ENCODE measurements at places on chromosomes 13 and 19. TPM values are rescaled to one million over a fixed set of nuclear protein-coding genes. Genes with fewer than 3 reads are reported as not detected.

MYPOP gene
- 6.1 TPM for total RNA-seq

TNNT1 gene
- total RNA-seq: 2.2 TPM

DKKL1 gene
- total RNA-seq: not detected

SIGLEC12 gene
- total RNA-seq: 0.16 TPM

ELOF1 gene
- total RNA-seq: 47.9 TPM

HMGB1 gene
- 224 TPM for total RNA-seq

OXGR1 gene
- not detected for total RNA-seq

CYP4F12 gene
- total RNA-seq: 18.8 TPM

KCNRG gene
- total RNA-seq: not detected

RASL11A gene
- total RNA-seq: 15.0 TPM

HRC gene
- total RNA-seq: 0.83 TPM

PRR12 gene
- 16.1 TPM for total RNA-seq

LILRA1 gene
- 1.1 TPM for total RNA-seq

CRLF1 gene
- total RNA-seq: 28.5 TPM

ZNF284 gene
- total RNA-seq: 3.6 TPM

BRD4 gene
- total RNA-seq: 20.1 TPM

MUC16 gene
- not detected for total RNA-seq

FXYD1 gene
- 39.1 TPM for total RNA-seq

PEG3 gene
- total RNA-seq: 23.3 TPM

LRP3 gene
- 31.5 TPM for total RNA-seq

CADM4 gene
- total RNA-seq: 19.5 TPM

ZSCAN18 gene
- 64.7 TPM for total RNA-seq

MEIOSIN gene
- not detected for total RNA-seq

SYCN gene
- not detected for total RNA-seq

SLC17A7 gene
- 0.82 TPM for total RNA-seq

GARIN5A gene
- total RNA-seq: 1.2 TPM

MISP gene
- total RNA-seq: 0.36 TPM

ATP8B3 gene
- 0.16 TPM for total RNA-seq

C19orf73 gene
- 2.1 TPM for total RNA-seq

VSTM2B gene
- total RNA-seq: not detected

ZNF491 gene
- 5.0 TPM for total RNA-seq

MBD3L3 gene
- not detected for total RNA-seq

TGFB1 gene
- total RNA-seq: 17.4 TPM

AXL gene
- 92.4 TPM for total RNA-seq

USPL1 gene
- 34.6 TPM for total RNA-seq

CEACAM1 gene
- 2.4 TPM for total RNA-seq

SPTBN4 gene
- 0.99 TPM for total RNA-seq

ZNF221 gene
- 5.3 TPM for total RNA-seq

CASP14 gene
- not detected for total RNA-seq

RASGRP4 gene
- total RNA-seq: 2.5 TPM

CYP4F2 gene
- not detected for total RNA-seq

ZNF433 gene
- 2.5 TPM for total RNA-seq

TBC1D4 gene
- 7.2 TPM for total RNA-seq

FFAR2 gene
- not detected for total RNA-seq

ONECUT3 gene
- total RNA-seq: not detected

LRG1 gene
- total RNA-seq: 2.3 TPM

FGF21 gene
- total RNA-seq: not detected

LILRB3 gene
- 16.9 TPM for total RNA-seq

SIGLEC8 gene
- total RNA-seq: not detected

ZNF573 gene
- 7.7 TPM for total RNA-seq

ATP1A3 gene
- 4.3 TPM for total RNA-seq

All from sigmoid colon (tissue), 7 donors.